Fibroblast of skin of right quadriceps (primary cell): ENCODE measurements at places on chromosomes 4 and X.

GRCh38 chrX:132059973-132060540 lies 37.0 kb downstream of the STK26 start:
- DNase-seq = peak; percentile 31

DNA sequence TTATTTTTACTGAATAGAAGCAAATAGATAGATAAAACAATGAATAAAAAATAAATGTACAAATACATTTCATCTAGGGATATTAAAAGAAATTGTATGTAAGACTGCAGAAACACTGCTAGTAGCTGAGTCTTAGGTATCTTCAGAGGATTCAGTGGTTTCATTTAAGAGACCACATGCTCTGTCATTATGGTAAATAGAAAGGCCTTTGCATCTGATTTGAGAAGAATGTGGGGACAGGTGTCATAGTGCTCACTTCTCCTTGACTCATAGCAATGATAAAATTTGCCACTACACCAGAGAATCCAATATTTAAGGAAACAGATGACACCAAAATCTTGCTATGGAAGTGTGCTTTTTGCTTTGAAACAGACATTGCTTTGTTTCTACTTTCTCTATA lies 59.8 kb upstream of the PPP1R2C start:
- DNase-seq = no peak

- DNase-seq = peak; percentile 23
These were observed 100.4 kb downstream of the HS6ST2 start for GRCh38 chrX:132858018-132858417.

GRCh38 chr4:24063731-24064130 lies 173.9 kb upstream of the PPARGC1A start:
- DNase-seq = no peak

- no peak for DNase-seq
These were observed 77.0 kb upstream of the STX18 start for GRCh38 chr4:4618847-4619246.
